ENCODE measurements at places on chromosomes 16 and 17. TPM values are rescaled to one million over a fixed set of nuclear protein-coding genes. Genes with fewer than 3 reads are reported as not detected.

DNA sequence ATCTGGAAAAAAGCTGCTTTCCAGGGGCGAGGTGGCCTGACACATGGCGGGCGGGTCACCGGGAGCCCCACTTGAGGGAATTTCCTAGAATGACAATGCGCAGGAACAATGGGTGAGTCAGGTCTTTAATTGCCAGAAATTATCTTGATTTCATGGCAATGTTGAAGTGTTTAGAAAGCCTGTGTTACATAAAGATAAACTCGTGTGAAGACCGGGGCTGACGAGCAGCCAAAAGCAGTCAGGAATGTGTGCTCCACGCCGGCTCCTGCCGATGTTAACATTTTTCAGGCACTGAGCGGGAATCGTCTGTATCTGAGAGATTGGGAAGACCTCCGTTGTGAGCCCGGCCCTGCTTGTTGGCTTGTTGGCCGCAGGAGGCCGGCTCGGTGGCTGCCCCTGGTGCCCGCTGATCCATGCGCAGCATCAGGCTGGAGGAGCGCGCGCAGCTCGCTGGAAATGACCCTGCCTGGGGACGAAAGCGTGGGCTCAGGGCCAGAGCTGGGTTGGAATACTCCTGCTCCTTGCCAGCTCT is 353.1 kb downstream of the FOXL1 start:
- peak overlapping the region; percentile 81 for H3K27ac ChIP-seq
- peak; percentile 93 for DNase-seq
- no peaks in the 10 kb centered on the region for H3K36me3 ChIP-seq
- H3K4me3 ChIP-seq: peak overlapping the region; percentile 5
- no peaks in the 10 kb centered on the region for H3K27me3 ChIP-seq
- H3K4me1 ChIP-seq: peaks cover 25% of the 10 kb centered on the region

DNA sequence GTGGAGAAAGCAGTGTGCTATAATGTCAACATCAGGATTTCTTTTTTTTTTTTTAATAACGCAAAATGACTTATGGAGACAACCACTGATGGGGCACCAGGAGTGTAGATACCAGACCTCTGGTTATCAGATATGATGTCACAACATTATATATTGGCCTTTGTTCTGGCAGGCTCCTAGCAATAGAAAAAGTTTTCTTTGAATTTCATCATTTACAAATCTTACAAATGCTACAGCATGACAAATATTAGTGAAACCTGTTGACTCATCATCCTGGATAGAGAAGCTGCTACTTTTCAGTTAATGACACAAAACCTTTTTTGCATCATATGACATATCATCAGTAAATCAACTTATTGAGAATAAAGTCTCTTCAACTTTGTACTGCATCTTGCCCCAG is 6.1 kb downstream of the THUMPD1 start:
- no peak for DNase-seq
- H3K4me3 ChIP-seq: no peak overlapping the region
- H3K4me1 ChIP-seq: peaks cover 4% of the 10 kb centered on the region
- no peak overlapping the region for H3K27ac ChIP-seq
- H3K27me3 ChIP-seq: no peaks in the 10 kb centered on the region

- DNase-seq: no peak
- no peaks in the 10 kb centered on the region for H3K36me3 ChIP-seq
- no peak overlapping the region for H3K27ac ChIP-seq
- no peaks in the 10 kb centered on the region for H3K27me3 ChIP-seq
- H3K4me1 ChIP-seq: no peaks in the 10 kb centered on the region
Measured at GRCh38 chr17:48261297-48261880, 153.8 kb downstream of the SNX11 start.

DNA sequence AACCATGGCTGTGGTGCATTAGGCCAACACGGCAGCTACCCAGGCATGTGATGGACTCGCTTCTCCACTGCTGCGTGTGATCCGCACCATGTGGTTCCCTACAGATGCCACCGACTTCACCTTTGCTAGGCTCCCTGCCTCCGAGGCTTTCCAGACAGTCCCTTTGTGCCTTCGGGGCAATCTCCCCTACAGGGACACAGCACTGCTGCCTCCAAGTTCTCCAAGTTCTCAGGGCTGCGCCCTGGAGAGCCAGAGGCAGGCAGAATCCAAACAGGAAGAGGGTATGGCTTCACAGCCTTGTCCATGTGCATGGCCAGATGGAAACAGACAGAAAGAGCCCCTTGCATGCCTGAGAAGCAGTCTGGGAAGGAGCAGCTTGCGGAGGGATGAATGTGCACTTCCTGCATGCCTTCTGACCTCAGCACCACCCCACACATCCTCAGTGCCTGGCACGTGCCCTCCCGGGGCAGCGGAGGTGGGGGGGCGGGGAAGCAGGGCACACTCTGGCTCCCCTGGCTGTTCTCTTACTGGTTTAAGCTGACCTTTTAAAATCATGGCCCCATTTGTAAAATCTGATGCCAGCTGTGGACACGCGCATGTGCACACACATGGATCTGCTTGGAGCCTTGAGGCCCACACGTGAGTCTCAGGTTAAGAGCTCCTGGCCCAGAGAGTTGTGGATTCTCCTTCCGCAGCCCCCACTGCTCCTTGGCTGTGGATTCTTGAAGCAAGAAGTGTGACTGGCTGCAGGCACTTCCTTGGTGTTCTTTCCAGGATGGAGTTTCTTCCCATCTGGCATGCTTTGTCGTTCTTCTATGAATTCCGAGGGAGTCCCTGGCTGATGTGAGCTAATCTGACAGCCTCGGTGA is 55.3 kb upstream of the MTSS2 start:
- H3K4me1 ChIP-seq: peaks cover 28% of the 10 kb centered on the region
- DNase-seq: no peak
- H3K4me3 ChIP-seq: no peak overlapping the region
- H3K27me3 ChIP-seq: no peaks in the 10 kb centered on the region
- H3K36me3 ChIP-seq: peaks cover 49% of the 10 kb centered on the region
- H3K27ac ChIP-seq: no peak overlapping the region

- H3K4me3 ChIP-seq: no peak overlapping the region
- H3K36me3 ChIP-seq: no peaks in the 10 kb centered on the region
- no peaks in the 10 kb centered on the region for H3K27me3 ChIP-seq
Measured at GRCh38 chr17:68870161-68870826, 84.9 kb downstream of the ABCA8 start.

GRCh38 chr16:11151156-11151884 is 104.7 kb downstream of the SOCS1 start:
- no peaks in the 10 kb centered on the region for H3K36me3 ChIP-seq
- H3K27ac ChIP-seq: no peak overlapping the region
- DNase-seq: no peak
- no peaks in the 10 kb centered on the region for H3K27me3 ChIP-seq
- no peak overlapping the region for H3K4me3 ChIP-seq

DNA sequence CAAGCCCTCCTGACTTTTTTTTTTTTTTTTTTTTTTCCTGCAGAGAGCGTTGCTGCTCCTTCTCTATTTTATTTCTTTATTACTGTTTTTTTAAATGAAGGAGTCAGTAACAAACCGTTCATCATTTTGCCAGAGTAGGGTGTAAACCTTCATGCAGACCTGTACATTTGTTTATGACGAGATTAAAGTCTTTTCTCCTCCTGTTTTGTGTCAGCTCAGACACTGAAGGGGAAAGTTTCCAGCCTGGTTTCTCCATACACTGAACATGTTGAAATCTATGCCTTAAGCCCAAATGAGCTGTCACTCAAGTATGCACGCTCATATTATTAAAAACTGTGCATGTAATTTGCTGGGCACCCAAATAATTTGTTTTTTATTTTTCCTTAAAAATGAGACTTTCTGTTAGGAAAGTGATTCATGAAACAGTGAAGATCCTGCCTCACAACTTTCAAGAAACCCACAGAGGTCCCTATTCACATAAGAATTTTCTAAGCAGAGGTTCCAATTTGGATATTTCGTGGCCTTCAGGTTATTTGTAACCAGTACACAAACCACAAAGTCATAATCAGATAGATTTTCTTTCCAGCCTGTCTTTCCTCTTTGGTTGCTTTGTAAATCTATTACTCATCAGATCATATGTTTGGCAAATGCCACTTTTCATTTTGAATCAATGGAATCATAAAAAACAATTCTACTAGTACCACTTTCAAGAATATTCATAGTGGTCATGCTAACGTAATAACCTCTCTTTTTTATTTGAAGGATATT is 700.3 kb downstream of the MAF start:
- H3K4me3 ChIP-seq: no peak overlapping the region
- no peak overlapping the region for H3K27ac ChIP-seq
- DNase-seq: no peak
- no peaks in the 10 kb centered on the region for H3K36me3 ChIP-seq

DNA sequence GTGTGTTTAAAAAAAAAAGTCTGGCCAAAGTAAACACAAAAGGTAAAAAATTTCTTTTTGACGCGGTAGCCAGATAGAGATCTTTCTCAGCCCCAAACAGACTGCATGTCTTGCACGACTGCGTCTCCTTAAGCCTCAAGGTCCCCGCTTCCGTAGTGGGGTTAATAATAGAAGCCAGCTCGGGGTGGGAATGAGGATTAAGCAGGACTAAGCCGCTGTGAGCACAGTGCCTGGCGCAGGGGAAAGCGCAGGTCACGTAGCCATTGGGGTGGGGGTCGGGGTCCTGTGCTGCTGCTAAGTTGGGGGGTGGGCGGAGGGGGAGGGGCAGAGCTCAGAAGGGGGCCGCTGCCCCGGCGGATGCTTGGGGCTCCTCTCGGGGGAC is 521 bp downstream of the GGA2 start:
- H3K4me1 ChIP-seq: peaks cover 22% of the 10 kb centered on the region
- no peak for DNase-seq
- H3K27me3 ChIP-seq: no peaks in the 10 kb centered on the region
- H3K36me3 ChIP-seq: peaks cover 13% of the 10 kb centered on the region
- peak overlapping the region; percentile 70 for H3K27ac ChIP-seq

DNA sequence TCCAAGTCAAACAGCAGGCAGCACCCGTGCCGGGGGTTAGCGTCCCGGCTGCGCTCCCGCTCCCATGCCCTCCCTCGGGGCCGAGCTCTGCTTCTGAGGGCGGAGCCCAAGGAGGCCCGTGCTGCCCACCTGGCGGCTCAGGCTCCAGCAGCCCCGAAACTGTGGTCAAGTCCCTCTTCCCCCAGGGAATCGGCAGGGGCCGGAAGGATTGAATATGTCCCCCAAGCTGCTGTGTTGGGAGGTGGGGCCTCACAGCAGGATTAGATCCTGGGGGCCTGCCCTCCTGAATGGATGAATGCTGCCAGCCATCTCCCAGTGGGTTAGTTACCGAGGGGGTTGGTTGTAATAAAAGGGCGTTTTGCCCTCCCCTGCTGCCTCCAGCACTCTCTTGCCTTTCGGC is 33.9 kb downstream of the MAP2K3 start:
- H3K27me3 ChIP-seq: no peaks in the 10 kb centered on the region
- no peak overlapping the region for H3K4me3 ChIP-seq
- peak; percentile 40 for DNase-seq
- H3K27ac ChIP-seq: no peak overlapping the region

GRCh38 chr16:73268366-73268993 is 220.6 kb upstream of the ZFHX3 start:
- H3K4me1 ChIP-seq: no peaks in the 10 kb centered on the region
- no peaks in the 10 kb centered on the region for H3K27me3 ChIP-seq
- DNase-seq: no peak
- H3K36me3 ChIP-seq: no peaks in the 10 kb centered on the region

DNA sequence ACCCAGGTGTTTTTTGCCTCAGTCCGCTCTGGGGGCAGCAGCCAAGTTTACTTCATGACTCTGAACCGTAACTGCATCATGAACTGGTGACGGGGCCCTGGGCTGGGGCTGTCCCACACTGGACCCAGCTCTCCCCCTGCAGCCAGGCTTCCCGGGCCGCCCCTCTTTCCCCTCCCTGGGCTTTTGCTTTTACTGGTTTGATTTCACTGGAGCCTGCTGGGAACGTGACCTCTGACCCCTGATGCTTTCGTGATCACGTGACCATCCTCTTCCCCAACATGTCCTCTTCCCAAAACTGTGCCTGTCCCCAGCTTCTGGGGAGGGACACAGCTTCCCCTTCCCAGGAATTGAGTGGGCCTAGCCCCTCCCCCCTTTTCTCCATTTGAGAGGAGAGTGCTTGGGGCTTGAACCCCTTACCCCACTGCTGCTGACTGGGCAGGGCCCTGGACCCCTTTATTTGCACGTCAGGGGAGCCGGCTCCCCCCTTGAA is 2.1 kb upstream of the C17orf107 start:
- H3K4me1 ChIP-seq: no peaks in the 10 kb centered on the region
- no peaks in the 10 kb centered on the region for H3K27me3 ChIP-seq
- H3K4me3 ChIP-seq: no peak overlapping the region
- no peak overlapping the region for H3K27ac ChIP-seq
- no peak for DNase-seq

DNA sequence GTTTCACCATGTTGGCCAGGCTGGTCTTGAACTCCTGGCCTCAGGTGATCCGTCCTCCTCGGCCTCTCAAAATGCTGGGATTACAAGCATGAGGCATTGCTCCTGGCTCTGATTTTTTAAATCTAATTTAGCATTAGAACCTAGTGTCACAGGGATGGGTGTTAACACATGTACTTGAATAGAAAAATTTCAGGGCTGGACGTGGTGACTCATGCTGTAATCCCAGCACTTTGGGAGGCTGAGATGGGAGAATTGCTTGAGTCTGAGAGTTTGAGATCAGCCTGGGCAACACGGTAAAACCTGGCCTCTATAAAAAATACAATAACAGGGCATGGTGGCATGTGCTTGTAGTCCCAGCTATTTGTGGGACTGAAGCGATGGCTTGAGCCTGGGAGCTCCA is 6.0 kb upstream of the RNF135 start:
- no peaks in the 10 kb centered on the region for H3K36me3 ChIP-seq
- peak overlapping the region; percentile 5 for H3K27ac ChIP-seq
- peak; percentile 66 for DNase-seq
- peaks cover 36% of the 10 kb centered on the region for H3K4me1 ChIP-seq
- no peaks in the 10 kb centered on the region for H3K27me3 ChIP-seq
- H3K4me3 ChIP-seq: no peak overlapping the region

DNA sequence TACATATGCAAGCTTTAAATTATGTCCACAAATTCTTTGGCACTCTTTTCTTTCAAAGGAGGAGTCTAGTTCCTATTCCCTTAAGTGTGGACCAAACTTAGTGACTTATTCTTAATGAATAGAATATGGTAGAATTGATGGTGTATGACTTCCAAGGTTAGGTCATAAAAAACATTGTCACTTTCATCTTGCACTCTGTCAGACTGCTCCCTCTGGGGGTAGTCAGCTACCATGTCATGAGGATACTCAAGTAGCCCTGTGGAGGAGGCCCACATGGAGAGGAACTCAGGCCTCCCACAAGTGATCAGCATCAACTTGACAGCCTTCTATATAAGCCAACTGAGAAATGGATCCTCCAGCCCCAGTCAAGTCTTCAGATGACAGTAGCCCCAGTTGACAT is 58.0 kb upstream of the SCNN1B start:
- H3K4me1 ChIP-seq: no peaks in the 10 kb centered on the region
- DNase-seq: no peak
- H3K36me3 ChIP-seq: no peaks in the 10 kb centered on the region
- no peaks in the 10 kb centered on the region for H3K27me3 ChIP-seq
- H3K27ac ChIP-seq: no peak overlapping the region
- no peak overlapping the region for H3K4me3 ChIP-seq

Gene NLRC3
- total RNA-seq: not detected

Gene TPSG1
- not detected for total RNA-seq

Gene CDRT15
- not detected for total RNA-seq

Gene DYNLRB2
- not detected for total RNA-seq

Gene NPTX1
- not detected for total RNA-seq

Gene MARVELD3
- not detected for total RNA-seq

Gene COPZ2
- total RNA-seq: 21.1 TPM

Gene KIF19
- total RNA-seq: not detected

Measured in SJSA1 (cell line).